ENCODE measurements at places on chromosomes 11 and 22.
A peak's percentile ranks its signal among the peaks of the same experiment; 100 is the strongest.

GRCh38 chr22:20434773-20435172 is 2.9 kb downstream of the SCARF2 start:
- no peak for DNase-seq

DNA sequence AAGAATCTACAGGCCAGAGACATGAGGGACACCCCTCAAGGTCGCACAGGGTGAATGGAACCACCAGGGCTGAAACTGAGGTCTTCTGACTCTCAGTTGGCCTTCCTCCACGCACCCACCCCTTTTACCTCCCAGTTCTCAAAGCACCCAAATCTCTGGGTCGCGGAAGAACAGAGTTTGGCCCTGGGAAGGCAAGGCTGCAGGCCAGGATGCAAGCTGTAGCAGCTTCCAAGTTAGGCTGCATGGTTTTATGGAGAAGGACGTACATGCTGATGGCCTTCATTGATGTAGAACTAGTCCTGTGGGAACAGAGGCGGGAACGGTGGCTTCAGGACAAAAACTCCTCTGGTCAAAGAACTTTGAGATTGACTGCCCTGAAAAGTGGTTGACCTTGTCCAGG is 143.5 kb upstream of the B3GAT1 start:
- no peak for DNase-seq

GRCh38 chr11:328012-328411 is 7.4 kb upstream of the IFITM3 start:
- no peak for DNase-seq

GRCh38 chr11:135019343-135019871 is 607.4 kb upstream of the B3GAT1 start:
- no peak for DNase-seq

- no peak for DNase-seq
Measured at GRCh38 chr11:62190011-62190410, at the start of gene SCGB1D1. TSS of gene SCGB1D1 (plus strand) at chr11:62190216. CDS start at chr11:62190285, 69 bp downstream.

GRCh38 chr11:27649800-27650199 is 50.5 kb downstream of the BDNF start:
- no peak for DNase-seq

GRCh38 chr11:102112509-102112821 is 2.2 kb downstream of the YAP1 start:
- DNase-seq = no peak

GRCh38 chr11:116409238-116409637 is 363.5 kb downstream of the BUD13 start:
- DNase-seq = no peak

DNA sequence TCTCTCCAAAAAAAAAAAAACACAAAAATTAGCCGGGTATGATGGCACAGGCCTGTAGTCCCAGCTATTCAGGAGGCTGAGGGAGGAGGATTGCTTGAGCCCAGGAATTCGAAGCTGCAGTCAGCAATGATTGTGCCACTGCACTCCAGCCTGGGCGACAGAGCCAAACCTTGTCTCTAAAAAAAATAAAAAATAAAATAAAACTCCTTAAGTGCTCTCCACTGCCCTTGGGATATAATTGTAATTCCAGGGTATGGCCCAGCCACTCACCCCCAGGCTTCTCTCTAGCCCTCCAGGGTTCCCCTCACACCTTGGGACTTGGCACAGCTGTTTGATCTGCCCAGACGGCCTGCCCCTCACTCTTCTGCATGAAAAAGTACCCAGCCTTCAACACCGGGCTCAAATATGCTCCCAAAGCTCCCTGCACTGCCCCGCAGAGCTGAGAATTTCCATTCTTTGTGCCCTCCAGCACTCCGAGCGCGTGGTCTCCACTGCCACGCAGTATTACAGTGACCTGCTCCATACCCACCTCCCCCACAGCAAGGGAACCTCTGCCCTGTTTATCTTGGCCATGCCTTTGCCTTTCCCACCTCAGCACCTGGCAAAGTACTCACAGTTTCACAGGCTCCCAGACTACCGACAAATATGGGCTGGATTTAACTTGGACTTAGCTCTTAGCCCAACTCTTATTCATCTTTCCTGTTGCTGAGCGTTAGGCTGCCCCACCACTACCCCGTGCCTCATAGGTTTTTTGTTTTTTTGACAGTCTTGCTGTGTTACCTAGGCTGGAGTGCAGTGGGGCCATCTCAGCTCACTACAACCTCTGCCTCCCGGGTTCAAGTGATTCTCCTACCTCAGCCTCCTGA is 7.6 kb upstream of the FTH1 start:
- peak; percentile 5 for DNase-seq

DNA sequence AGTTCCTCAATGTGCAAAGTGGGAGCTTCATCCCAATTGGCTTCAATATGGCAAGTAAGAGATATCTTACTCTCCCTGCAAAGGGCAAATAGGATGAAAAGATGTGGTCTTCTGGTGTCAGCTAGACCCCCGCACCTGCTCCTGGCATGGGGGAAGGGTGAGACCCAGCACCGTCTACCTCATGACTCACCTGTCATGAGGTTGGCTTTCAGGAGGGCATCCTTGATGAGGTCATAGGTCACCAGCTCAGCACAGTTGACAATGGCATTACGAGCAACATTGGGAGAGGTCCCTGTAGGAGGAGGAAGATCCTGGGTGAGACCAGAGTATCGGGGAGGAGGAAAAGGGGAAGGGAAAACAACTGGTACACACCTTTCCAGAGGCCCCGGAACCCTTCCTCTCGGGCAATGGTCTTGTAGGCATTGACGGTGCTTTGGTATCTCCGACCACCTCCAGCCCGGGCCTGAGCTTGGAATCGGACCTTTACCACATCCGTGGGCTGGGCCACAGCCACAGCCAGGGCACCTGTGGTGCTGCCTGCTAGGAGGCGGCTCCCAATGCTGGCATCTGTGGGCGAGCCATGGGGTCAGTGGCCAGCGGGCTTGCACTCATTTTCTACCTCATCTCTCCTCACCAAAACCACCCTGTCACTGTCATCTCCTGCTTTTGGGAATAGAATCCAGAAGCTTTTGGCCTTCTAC is 6.0 kb downstream of the UCP2 start:
- DNase-seq = no peak

GRCh38 chr11:43947003-43947500 is 4.6 kb downstream of the C11orf96 start:
- DNase-seq = no peak

GRCh38 chr11:124190298-124191139 is 7.4 kb downstream of the OR10D3 start:
- DNase-seq = no peak

- DNase-seq = no peak
Measured at GRCh38 chr11:121755906-121756305, 303.1 kb upstream of the SORL1-AS1 start.

GRCh38 chr11:111010391-111011274 is 234.9 kb upstream of the POU2AF2 start:
- DNase-seq = no peak

DNA sequence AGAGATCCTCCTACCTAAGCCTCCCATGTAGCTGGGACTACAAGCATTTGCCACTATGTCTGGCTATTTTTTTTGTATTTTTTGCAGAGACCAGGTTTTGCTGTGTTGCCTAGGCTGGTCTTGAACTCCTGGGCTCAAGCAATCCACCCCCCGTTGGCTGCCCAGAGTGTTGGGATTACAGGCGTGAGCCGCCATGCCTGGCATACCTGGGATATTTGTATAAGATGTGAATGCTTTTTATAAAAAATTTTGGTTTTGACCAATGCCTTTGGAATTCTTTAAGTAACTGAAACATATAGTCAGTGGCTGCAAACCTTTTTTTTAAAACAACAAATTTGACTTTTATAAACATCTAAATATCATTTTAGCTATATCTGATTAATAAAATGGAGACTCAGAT is 42.4 kb downstream of the ADAMTS8 start:
- DNase-seq = no peak

DNA sequence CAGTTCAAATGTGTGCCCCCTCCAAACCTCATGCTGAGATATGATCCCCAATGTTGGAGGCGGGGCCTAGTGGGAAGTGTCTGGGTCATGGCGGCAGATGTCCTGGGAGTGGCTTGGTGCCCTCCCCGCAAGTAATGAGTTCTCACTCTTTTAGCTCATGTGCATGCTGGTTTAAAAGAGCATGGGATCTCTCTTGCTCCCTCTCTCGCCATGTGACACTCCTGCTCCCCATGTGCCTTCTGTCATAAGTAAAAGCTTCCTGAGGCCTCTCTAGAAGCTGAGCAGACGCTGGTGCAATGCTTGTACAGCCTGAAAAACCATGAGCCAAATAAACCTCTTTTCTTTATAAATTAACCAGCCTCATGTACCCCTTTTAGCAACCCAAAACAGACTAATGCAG is 98.8 kb downstream of the SGSM3 start:
- no peak for DNase-seq

DNA sequence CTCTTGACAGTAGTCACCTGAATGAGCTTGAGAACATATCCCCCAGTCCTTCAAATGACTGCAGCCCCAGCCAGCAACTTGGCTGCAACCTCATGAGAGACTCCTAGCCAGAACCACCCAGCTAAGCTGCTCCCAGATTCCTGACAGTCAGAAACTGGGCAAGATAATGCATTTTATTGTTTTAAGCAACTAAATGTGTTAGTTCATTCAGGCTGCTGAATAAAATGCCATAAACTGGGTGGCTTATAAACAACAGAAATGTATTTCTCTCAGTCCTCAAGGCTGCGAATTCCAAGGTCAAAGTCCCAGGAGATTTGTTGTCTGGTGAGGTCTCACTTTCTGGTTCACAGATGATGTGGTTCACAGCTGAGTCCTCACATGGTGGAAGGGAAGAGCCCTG is 5.8 kb upstream of the PAMR1 start:
- no peak for DNase-seq

GRCh38 chr22:37400719-37401118 is 26.6 kb downstream of the ELFN2 start:
- DNase-seq = no peak

DNA sequence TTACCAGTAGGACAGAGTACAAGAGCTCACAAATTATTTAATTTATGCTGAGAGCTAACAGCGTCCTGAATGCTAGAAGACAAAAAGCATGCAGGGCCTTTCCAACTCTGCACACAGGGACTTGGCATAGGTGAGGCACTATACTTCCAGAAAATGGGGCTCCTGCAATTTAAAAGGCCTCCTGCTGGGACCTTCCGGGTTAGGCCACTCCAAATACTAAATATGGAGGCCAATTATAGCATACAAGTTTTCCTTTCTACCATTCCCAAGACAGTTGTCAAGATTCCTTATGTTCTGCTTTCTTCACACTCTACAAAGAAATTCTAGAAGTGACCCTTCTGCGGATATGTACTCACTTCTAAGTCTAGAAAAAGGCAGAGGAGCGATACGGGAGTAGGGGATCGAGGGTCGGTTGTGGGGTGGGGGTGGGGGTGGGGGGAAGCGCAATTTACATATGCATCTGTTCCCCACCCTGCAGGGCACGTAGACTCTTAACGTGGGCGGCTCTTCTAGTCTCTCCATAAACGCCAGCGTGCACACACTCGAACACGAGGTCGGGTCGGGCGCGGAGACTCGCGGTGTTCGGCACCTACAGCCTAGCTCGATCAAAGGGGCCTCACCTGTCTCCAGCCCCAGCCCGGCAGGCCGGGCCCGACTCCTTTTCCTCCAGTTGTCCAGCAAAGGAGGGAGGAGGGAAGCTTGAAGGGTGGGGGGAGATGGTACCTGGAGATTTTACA is 728 bp downstream of the DCUN1D5 start:
- peak; percentile 25 for DNase-seq

DNA sequence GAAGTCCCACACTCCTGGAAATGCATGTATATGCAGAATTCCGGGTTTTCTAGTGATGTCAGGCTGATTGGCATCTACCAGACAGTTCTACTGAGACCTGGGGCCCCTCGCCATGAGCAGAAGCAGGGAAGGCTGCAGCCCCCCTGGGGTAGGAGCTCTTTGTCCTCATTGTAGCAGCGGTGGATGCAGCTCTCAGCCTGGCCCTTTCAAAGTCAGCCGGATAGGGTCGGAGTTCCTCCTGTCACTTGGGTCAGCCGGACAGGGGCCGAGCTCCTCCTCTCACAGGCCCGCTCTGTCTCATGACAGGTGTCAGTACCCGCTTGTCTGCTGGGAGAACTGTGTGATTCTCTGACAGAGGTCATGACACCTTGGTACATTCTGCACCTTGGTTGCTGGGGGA is 30.0 kb downstream of the MRGPRD start:
- DNase-seq = no peak

- no peak for DNase-seq
Measured at GRCh38 chr11:120199613-120200012, 11.2 kb upstream of the OAF start.

DNA sequence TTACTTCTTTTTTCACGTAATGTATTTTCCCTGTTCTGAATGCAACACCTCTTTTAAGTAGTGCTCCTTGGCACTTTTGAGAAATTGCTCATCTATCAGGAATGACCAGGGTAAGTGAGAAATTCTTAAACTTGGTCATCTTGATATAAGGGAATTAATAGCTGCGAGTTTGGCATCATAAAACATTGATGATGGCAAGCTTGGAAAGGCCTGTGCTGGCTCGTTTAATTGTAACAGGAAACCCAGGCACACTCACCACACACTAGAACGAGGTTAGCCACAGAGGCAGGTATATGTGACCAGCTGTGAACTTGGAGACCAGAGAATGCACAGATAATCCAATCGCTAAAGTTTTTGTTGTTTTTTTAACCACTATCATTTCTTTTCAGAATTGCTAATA is 24.3 kb downstream of the FAM118A start:
- DNase-seq = no peak

DNA sequence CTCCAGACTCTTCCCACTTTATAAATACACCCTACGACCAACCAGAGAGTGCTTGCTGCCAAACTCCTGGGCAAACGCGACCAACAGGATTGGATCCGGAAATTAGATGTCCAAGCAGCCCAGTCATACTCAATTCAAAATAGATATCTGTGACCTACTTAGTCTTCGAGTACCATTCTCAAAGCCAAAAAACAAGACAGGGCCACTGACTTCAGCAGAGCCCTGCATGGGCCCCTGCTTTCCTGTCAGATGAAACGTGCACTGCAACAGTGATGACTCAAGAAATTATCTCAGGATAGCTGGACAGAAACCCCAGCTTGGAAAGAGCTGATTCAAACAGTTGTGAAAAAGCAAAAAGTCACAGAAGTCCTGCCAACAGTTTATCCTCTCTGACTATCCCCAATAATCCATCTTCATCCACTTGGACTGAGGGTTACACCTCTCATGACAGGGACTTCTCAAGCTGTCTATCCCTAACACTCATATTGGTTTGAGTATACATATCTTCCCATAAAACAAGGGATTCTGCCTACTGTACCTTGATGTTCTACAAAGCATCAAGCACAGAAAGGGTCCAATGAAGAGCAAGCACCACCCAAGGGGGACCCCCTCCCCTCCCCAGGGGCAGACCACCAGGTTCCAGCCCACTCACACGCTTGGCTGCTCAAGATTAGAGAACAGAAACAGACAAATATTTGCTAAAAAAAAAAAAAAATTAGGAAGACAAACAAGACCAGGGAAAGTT is 17.4 kb downstream of the SMCO4 start:
- DNase-seq = no peak

All from NCI-H1105 (cell line).